ENCODE measurements at places on chromosomes 7 and 10.

- no peak for DNase-seq
Measured at GRCh38 chr7:30178748-30179436, 44.1 kb downstream of the MTURN start.

- DNase-seq: no peak
Measured at GRCh38 chr10:31154996-31155395, 123.3 kb upstream of the ZNF438 start.

DNA sequence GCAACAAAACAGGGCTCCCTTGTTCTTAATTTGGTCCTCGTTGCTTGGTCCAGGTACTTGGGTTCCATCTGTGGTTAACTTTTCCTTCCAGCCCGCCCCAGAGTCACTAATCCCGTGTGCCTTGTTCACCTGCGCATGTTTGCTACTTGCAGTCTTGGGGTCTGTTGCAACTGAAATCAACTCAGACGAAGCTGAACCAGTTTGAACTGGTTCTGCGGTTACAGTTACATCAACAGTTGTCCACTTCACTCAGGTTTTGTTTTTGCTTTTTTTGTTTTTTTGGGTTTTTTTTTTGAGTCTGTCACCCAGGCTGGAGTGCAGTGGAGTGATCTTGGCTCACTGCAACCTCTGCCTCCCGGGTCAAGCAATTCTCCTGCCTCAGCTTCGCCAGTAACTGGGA is 34.7 kb downstream of the TRRAP start:
- DNase-seq: no peak

- peak; percentile 23 for DNase-seq
Measured at GRCh38 chr7:69756235-69756634, 158.0 kb downstream of the AUTS2 start.

DNA sequence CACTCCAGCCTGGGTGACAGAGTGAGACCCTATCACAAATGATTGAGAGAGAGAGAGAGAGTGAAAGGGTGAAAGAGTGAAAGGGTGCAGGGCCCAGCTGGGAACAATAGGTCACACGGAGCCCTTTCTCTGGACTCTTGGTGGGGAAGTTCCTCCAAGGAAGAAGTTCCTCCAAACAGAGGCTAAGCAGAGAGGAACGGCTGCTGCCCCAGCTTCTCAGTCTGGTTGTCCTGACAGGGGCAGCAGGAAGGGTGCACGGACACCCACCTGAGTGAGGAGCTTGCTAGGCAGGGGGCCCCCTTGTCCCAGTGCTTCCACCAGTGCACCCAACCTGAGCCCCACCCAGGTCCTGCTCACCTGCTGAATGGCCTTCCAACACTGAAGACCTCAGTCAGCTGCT is 38.8 kb upstream of the MYL10 start:
- DNase-seq: no peak

- no peak for DNase-seq
Measured at GRCh38 chr7:121244120-121244870, 84.5 kb upstream of the WNT16 start.

- DNase-seq: no peak
Measured at GRCh38 chr10:28558186-28558585, 25.3 kb downstream of the WAC start.
